Stimulated activated effector memory CD8-positive, alpha-beta T cell treated with anti-CD3 and anti-CD28 coated beads, Interleukin-12 subunit alpha, Interleukin-12 subunit beta, amount 100 ng/mL, for 72 hours (primary cell): ENCODE measurements at places on chromosomes 16 and 17.

GRCh38 chr17:79335456-79335855 is 260.8 kb downstream of the ENGASE start:
- no peak for DNase-seq

- no peak for DNase-seq
These were observed 38.2 kb upstream of the GSE1 start for GRCh38 chr16:85574672-85575475.

DNA sequence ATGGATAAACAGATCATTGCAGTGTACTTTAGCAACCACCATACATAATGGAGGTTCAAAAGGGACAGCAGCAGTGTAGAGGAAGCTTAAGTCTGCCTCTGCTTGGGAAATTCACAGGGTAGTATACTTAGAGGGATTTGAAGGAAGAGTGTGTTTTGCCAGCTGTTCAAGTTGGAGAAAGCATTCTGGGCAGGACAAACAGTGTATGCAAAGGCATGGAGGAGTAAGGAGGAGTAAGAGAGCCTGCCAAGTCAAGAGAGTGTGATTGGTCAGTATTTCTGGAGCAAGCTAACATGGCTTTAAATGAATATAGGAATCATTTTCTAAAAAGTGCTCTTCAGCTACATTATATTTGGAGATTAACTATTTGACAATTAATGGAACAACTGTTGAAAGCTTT is 22.9 kb upstream of the PHAF1 start:
- DNase-seq = no peak

GRCh38 chr17:73189417-73190099 is 3.3 kb upstream of the COG1 start:
- DNase-seq = no peak

GRCh38 chr17:3792481-3792880 is 8.5 kb downstream of the ITGAE start:
- DNase-seq = no peak

GRCh38 chr17:327296-327695 is 25.3 kb downstream of the RPH3AL start:
- DNase-seq = no peak

- no peak for DNase-seq
These were observed 23.3 kb downstream of the PHF12 start for GRCh38 chr17:28928061-28928460.

- no peak for DNase-seq
These were observed 33.0 kb downstream of the TEX2 start for GRCh38 chr17:64229815-64230728.

- DNase-seq = no peak
These were observed 1.5 kb downstream of the GEMIN4 start for GRCh38 chr17:750431-751037.

- no peak for DNase-seq
These were observed 14.1 kb upstream of the SPATA32 start for GRCh38 chr17:45276031-45276430.

DNA sequence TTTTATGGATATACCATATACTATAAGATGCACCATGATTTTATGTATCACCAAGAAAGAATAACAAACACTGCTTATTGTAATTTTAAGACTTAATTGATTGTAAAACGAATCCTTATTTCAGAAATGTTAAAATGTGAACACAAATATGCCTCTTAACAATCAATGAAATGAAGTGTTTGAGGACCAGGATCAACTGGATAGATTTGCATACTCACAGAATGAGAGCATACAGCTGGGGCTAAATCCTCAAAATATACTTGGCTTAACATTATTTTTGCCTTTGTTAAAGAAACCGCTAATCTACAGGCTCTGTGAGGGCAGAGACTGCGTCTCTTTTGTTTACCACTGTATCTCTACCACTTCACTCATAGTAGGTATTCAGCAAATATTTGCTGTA is 93.6 kb downstream of the SPACA3 start:
- no peak for DNase-seq

- no peak for DNase-seq
These were observed 70.0 kb upstream of the ELAC2 start for GRCh38 chr17:13087802-13088201.

DNA sequence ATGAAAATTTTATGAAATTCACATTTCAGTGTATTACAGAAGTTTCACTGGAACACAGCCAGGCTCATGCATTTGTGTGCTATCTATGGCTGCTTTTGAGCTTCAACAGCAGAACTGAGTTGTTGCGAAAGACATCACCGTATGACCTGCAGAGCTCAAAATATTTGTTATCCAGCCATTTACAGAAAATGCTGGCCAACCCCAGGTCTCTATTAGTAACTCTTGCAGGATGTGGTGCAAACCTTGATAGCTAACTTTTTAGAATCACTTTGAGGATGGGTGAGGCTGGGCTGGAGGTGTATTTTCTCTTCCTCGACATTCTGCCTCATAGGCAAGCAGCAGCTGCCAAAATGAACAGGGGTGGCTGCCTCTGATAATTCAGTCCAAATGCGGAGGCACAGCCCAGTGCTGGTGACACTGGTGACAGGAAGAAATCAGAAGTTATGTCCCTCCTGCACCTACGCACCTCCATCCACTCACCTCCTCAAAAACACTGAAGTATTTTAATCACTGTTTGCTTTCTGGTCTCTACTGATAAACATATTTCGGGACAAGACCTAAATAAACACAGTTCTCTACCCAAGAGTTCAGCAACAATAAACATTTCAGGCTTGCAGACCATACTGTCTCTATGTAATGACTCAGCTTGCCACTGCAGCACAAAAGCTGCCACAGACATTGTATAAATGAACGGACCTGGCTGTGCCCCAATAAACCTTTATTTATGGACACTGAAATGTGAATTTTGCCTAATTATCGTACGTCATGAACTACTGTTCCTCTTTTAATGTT is 28.5 kb downstream of the ARHGAP17 start:
- no peak for DNase-seq

- DNase-seq = no peak
These were observed 11.5 kb upstream of the TMEM132E start for GRCh38 chr17:34567691-34568465.

DNA sequence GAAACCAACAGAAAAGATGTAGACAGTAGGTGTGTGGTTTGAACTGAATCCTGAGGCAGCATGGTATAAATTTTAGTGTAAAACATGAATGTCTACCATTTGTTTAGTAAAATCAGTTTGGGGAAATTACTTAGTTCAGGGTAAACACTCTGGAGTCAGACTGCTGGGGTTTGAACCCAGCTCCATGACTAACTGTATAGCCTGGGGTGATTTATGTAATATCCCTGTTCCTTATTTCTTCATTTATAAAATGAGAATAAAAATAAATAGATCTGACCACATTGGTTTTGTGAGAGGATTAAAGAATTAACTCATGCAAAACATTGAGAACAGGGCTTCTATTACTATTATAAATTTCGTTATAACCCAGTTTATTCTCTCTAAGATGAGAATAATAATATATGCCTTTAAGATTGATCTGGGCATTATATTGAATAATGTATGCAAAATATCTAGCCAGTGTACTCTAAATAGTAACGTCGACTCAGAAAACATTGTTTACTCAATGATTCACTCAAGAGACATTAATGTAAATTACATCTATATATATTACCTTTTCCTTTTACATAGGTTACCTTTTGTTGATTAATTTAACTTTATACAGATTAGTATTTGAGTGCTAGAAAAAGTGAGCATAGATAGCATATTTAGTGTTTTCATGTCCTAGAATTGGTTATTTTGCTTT is 120.6 kb upstream of the KCNJ16 start:
- DNase-seq = no peak

- no peak for DNase-seq
These were observed 85.7 kb upstream of the XYLT1 start for GRCh38 chr16:17556276-17557052.

- DNase-seq = no peak
These were observed 6.6 kb upstream of the HOXB9 start for GRCh38 chr17:48632579-48633265.

GRCh38 chr16:66412182-66412581 is 14.9 kb upstream of the BEAN1 start:
- DNase-seq = no peak

GRCh38 chr16:649631-650030 is 466 bp downstream of the WDR90 start:
- no peak for DNase-seq

DNA sequence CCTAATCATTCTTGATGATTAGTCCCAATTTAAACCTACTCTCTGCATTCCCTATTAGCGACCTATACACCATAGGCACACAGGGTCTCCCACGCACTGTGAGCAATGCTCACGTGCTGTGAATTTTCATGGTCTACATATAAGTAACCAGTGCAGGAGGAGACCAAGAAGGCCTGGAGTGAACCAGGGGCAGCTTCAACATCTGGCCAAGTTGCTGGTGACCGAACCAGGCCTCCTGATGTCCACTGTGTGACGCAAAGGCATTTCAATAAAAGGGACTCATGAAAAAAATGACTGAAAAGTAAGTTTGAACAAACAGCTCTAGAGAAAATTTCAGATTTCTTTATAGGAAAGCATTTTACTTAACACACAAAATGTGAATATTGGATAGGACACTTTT is 107.0 kb downstream of the ZFHX3 start:
- no peak for DNase-seq

- DNase-seq = no peak
These were observed 173.8 kb upstream of the CCL2 start for GRCh38 chr17:34081269-34081668.

GRCh38 chr17:17685775-17686291 is 4.6 kb downstream of the RAI1 start:
- no peak for DNase-seq
